Osteoblast (primary cell): ENCODE measurements at places on chromosomes 12 and 14. TPM values are rescaled to one million over a fixed set of nuclear protein-coding genes. Genes with fewer than 3 reads are reported as not detected.

- peak; percentile 92 for DNase-seq
Observed at GRCh38 chr12:109518820-109519665, 41.6 kb downstream of the UBE3B start.

DNA sequence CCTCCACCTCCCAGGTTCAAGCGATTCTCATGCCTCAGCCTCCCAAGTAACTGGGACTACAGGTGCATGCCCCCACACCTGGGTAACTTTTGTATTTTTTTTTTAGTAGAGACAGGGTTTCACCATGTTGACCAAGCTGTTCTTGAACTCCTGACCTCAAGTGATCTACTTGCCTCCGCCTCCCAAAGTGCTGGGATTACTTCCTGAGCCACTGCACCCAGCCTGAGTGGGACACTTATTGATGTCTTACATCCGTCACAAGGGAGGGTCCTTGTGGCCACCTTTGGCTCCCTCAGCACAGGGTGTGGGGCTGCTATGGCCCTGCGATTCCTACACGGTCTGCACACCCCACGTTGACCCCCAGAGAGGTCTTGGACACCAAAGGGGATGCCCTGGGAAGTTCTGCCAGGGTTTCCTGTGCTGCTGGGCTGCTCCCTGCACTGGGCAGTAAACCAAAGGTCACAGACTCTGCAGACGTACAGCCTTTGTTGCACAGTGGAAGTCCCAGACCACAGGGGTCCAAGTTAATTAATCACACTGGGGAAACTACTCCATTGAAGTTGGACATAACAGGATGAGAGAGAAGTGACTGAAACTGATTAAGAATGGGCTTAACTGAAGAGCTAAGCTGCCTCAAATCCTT, 95.7 kb downstream of the SAMD4A start:
- no peak for DNase-seq

The NACA gene
- total RNA-seq: 808 and 845 TPM in 2 replicates

The TAS2R8 gene
- total RNA-seq: under 0.01 and 0.36 TPM in 2 replicates

GRCh38 chr14:22471545-22472121, 117.4 kb downstream of the DAD1 start:
- peak; percentile 82 for DNase-seq

DNA sequence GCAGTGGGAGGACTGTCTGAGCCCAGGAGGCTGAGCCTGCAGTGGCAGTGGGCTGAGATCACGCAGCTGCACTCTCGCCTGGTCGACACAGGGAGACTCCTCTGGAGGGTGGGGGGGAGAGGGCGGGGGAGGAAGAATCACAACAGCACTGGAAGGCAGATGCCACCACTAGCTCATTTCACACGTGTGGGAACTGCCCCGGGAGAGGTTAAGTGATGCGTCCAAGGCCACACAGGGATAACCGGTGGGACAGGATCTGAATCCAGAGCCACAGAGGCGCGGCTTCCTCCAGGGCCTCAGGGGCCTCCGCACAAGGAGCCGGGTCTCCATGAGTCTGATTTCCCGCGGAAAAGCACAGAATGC, 20.8 kb downstream of the STX2 start:
- no peak for DNase-seq

DNA sequence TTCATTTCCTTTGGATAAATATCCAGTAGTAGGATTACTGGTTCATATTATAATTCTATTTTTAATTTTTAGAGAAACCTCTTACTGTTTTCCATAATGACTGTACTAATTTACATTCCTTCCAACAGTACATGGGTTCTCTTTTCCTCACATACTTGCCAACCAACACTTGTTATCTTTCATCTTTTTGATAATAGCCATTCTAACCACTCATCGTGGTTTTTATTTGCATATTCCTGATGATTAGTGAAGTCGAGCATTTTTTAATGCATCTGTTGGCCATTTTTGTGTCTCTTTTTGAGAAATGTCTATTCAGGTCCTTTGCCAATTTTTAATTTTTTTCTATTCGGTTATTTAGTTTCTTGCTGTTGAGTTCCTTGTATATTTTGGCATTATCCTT, 457.7 kb upstream of the PDE3A start:
- DNase-seq: no peak

DNA sequence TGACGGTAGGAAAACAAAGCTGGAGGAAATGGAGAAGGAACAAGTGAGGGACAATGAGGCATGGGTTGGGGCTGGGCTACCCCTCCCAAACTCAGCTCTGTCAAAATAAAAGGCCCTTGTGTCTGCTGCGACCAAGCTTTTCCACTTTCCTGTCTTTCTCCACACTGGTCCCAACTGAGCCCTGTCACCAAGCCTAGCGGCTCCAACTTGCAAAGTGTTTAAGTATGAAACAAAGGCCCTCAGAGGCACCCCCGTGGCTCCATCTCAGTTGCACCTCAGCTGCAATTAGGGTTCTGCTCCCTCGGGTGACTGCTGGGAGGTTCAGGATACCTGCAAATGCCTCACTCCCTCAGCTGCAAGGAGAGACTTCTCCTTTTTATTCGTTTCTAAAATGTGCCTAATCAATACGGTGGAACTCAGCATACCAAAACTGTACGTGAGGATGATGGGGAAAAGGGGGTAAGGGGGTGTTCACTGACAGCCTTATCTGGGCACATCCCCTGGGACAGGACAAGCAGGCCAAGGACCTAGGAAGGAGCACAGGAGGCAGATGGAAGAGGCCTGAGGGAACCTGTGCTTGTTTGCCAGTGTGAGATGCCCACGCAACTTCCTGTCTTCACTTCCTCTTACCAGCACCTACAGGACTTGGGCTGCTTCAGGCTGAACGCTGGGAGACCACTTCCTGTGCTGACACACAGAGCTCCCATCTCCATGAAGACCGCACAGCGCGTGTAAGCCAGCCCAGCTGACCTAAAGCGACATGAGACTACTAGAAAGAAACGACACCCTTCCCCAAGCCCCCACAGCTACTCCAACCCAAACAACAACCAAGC, 8.9 kb downstream of the VAMP1 start:
- no peak for DNase-seq

- DNase-seq: no peak
Observed at GRCh38 chr12:67811437-67812361, 163.2 kb downstream of the DYRK2 start.

GRCh38 chr12:64088431-64089349, 133.4 kb downstream of the KICS2 start:
- peak; percentile 49 for DNase-seq

DNA sequence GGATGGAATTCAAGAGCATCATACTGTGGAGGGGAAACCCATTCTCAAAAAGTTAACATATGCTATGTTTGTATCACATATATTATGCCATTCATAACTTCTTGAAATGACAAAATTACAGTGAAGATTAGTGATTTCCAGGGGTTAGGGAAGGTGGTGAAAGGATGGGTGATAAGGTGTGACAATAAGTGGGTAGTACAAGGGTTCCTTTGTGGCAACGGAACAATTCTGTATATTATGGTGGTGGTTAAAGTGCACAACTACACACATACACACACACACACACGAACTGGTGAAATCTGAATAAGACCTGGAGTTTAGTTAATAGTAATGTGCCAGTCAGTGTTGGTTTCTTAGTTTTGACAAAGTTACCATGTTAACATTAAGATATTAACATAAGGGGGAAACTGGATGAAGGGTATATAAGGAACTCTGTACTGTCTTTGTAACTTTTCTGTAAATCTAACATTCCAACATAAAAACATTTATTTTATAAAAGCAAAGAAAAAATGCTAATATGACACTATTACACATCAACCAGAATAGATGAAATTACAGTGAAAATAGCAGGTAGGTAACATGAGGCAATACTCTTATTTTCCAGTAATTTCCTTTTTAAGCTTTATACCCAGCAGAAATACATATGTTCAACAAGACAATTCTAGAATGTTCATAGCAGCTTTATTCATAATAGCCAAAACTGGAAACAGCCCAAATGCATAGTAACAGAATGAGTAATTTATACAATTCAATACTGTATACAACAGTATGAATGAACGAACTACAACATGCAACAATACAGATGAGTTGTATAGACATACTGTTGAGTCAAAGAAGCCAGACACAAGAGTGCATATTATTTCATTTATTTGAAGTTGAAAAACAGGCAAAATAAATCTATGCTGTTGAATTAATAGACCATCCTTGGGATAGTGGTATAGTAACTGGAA, 44.0 kb upstream of the OR5AU1 start:
- no peak for DNase-seq

DNA sequence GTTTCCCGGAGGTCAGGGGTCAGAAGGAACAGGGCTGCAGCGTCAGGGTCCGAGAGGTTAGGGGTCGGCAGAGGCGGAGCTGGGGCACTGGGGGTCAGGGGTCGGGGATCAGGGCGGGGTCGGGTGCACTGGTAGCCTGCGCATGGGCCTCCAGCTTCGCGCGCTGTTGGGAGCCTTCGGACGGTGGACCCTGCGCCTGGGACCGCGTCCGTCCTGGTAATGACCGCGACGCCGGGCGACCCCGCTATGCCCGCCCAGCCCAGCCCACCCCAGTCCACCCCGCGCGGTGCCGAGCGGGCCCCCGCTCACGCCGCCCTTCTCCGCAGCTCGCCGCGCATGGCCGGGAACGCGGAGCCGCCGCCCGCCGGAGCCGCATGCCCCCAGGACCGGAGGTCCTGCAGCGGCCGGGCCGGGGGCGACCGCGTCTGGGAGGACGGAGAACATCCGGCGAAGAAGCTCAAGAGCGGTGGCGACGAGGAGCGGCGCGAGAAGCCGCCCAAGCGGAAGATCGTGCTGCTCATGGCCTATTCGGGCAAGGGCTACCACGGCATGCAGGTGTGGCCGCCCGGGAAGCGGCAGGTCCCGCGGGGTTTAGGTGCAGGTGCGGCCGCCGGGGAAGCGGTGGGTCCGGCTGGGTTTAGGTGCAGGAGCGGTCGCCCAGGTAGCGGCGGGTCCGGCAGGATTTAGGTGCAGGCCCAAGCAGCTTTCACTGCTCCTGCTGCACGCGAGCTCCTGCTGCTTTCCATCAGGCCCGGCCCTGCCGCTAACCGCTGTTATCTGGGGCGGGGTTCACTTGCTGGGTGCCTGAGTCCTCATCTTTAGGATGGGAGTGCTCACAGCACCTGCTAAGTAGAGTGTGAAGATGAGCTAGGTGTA, 743 bp downstream of the PUS1 start:
- peak; percentile 91 for DNase-seq

- no peak for DNase-seq
Observed at GRCh38 chr14:33163600-33163999, 224.9 kb downstream of the NPAS3 start.

GRCh38 chr14:34081576-34082136, 130.8 kb upstream of the EGLN3 start:
- DNase-seq: no peak

The SRGAP1 gene
- total RNA-seq: 24.8 and 26.1 TPM in 2 replicates

- no peak for DNase-seq
Observed at GRCh38 chr12:124130691-124131591, 157.9 kb downstream of the ZNF664 start.

The NINJ2 gene
- total RNA-seq: 2.9 and 5.8 TPM in 2 replicates

The HOXC4 gene
- 3.3 and 4.1 TPM in 2 replicates for total RNA-seq

The SLC5A8 gene
- total RNA-seq: not detected in 2 replicates

The SLC8A3 gene
- total RNA-seq: under 0.01 TPM in 2 replicates

- no peak for DNase-seq
Observed at GRCh38 chr14:78927261-78927660, 757.1 kb downstream of the NRXN3 start.

GRCh38 chr14:58555647-58556046, 82.1 kb upstream of the DACT1 start:
- DNase-seq: no peak

DNA sequence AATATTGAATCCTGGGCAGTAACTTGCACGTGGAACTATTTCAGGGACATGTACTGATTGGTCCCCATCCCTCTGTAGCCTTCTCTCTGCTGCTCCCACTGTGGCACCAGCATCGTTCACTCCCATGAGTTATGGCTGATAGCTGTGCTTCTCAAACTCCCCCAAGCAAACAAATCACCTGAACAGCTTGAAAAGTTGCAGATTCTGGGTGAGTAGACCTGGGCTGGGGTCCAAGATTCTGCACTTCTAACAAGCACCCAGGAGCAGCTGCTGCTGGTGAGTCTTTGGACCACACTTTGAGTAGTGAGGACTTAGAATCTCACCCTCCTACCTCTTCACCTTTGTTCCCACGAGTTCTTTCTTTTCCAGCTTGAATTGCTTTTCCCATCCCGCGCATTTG, 49.4 kb upstream of the ZFP36L1 start:
- no peak for DNase-seq

- DNase-seq: no peak
Observed at GRCh38 chr14:75753696-75754095, 92.7 kb downstream of the TTLL5 start.

- DNase-seq: peak; percentile 99
Observed at GRCh38 chr12:12999959-13000615, at the start of gene HEBP1. HEBP1 (minus strand) TSS chr12:13000265; CDS start chr12:13000114, 151 bp downstream.

DNA sequence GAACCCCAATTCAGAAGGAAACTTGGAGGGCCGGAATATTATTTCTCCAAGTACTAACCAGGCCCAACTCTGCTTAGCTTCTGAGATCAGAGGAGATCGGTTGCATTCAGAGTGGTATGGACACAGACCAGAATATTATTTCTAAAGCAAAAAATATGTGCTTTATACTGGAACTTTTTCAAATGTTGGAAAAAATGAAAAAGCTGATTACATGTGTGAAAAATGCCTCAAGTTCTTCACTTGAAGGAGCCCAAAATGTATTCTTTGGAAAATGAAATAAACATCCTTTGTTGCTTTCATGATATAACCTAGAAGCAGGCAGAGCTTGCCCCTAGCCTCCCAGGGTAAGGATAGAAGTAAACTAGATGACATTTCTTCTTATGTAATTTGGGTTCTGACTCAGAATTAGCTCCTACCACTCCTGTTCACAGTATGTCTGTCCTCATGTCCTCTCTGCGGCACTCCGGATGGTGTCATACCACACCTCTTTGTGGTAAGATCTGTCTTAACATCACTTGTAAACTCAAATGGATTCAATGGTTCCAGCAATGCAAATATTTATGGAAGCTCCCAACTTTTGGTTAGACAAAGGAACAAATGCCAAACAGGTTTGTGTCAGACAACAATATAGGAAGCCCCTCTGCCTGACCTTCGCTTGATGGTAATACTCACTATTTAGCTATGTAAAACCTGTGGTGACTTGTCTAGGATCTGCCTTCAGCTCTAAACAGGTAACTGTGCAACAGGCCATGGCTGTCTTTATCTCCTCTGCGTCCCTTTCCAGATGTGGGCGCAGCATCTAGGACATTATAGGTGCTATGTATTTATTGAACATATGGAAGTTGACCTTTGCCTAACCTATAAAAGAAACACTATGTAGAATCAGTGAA, 178.5 kb downstream of the SSPN start:
- no peak for DNase-seq

The SOAT2 gene
- not detected in 2 replicates for total RNA-seq

DNA sequence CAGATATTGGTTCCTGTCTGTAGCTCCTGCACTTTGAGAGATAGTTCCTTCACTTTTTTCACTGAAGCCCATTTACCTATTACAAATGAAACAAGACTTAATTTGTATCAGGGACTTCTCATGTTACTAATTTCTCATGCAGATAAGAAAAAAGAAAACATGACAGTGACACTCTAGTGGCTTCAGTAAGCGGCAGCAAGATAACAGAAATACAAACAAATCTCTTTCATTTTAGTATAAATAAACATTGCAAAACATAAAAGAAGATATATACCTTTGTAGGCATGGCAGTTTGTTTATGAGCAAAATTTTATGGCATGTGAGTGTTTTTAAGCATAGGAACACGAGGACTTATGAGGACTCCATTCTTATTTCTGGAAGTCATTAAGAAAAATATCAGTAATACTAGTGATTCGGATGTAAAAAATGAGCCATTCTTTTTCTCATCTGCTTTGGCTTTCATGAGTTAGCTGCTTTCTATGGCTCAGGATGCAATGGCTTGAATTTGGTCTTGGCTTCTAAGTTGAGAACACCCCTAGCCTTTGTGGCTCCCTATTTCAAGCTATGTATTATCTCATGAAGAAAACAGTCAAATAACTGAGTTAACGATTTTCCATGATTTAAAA, 310.1 kb upstream of the RGS6 start:
- DNase-seq: no peak
